ENCODE measurements at places on chromosomes 5 and 9.

DNA sequence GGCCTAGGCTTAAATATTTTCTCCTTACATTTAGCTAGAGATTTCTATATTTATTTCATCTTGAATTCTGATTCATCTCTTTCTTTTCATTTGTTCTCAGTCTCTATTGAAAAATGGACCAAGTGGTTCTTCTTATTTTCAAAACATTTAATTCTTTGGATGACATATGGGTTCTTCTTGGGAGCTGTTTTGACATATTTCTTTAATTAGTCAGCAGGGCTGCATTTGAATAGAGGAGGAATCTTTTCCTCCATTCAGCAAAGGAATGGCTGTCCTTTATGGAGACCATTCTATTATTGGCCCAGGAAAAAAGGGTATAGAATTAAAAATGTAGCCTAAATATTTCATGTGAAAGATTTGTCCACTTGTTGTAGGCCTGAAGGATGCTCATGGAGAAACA, 109.9 kb downstream of the RPS23 start:
- DNase-seq = no peak

DNA sequence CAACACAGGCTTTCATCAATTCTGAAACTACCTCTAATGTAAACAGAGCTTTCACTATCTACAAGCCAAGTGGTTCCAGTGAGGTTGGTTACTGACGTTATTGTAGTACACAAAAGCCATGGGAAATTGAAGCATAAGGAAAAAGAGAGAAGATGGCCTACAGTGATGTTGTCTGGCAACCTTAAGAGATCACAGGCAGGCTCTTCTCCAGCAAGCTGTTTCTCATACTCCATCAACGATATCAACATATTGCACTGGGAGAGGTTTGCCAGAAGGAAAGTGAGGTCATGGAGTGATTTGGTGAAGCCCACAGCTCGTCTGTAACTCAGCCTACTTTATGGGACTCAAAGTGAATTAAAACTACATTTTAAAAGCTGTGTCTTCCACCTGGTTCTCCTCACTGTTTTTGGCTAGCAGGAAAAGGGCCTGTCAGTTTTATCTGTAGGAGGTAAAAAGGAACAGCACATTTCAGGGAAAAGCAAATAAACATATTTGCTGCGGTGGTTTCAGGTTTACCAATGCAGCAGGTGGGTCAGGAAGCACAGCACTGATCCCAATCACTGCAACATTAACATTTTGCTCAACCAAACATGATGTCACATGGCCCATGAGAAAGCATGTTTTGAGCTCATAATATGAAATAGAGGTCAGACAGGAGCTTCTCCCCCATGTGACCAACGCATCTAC, 72.9 kb downstream of the ARSB start:
- DNase-seq = no peak

DNA sequence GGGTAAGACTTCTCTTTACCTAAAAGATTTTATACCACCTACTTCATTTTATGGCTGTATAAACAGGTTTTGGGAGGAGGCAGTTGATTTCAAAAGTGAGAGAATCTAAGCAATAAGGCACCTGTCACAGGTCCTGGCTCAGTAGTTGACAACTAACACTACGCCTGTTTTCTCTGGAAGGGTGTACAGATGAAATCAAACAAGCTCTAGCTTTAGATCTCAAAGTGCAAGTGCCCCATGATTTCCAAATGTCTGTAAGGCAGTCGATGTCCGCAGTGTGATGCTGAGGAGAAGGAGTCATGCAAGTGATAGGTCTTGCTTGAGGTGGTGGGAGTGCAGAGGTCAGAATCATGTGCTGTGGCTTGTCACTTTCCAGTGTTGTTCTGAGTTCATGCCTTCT, 66.1 kb downstream of the GPR21 start:
- no peak for DNase-seq

GRCh38 chr9:90814355-90814754, 12.7 kb downstream of the SYK start:
- DNase-seq = no peak

- DNase-seq = no peak
Measured at GRCh38 chr5:148060309-148060708, 3.5 kb upstream of the SPINK5 start.

GRCh38 chr5:80414113-80414512, 6.2 kb downstream of the ZFYVE16 start:
- DNase-seq = no peak

DNA sequence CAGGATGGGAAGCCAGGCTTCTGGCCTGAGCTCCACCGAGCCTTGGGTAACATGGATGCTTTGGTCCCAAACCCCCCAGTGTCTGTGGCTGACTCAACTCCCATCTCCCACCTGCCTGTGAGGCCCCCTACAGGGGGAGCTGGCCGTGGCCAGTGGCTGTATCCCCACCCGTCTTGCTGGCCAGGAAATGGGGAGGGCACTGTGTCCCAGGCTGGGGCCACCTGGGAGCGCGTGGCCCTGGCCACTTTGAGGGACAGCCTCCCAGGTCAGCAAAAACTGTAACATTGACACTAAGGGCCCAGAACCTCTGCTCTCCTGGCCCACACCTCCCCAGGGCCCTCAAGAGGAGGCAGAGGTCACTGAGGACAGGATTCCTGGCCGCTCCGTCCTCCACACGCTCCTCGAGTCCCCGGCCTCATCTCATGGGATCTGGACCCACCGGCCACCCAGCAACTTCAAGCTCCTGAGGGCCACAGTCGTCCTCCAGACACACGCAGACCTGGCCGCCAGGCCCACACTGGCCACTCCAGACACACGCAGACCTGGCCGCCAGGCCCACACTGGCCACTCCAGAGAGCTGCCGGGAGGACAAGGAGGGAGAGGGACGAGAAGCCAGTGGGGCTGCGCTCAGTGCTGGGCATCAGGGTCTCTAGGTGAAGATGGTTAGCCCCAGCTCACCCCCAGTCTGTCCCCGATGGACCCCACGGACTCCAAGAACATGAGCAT, 44.2 kb downstream of the DBH start:
- DNase-seq = peak; percentile 42

GRCh38 chr5:170293273-170293672, 4.3 kb downstream of the LCP2 start:
- peak; percentile 58 for DNase-seq

GRCh38 chr9:9924376-9924775, 688.4 kb downstream of the PTPRD start:
- DNase-seq = no peak

- DNase-seq = no peak
Measured at GRCh38 chr5:134784241-134784920, 25.8 kb downstream of the DDX46 start.

DNA sequence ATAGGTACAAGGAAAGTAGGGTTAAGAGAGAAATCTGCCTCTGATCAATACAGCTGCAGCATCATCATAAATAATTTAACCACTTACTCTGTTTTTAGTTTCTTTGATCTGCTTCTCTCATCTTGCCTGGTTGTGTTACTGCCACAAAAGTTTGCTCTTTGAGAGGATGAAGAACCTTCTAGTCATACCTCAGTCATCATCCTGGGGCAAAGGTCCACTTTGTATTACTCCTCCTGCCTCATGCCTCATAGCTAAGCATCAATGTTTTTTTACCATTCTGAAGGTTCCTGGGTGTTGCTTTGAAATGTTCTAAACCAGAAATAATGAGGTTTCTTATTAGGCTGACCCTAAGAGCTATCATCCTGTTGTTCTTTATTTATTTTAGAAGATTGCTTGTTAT, 17.1 kb upstream of the TRIM36 start:
- no peak for DNase-seq

DNA sequence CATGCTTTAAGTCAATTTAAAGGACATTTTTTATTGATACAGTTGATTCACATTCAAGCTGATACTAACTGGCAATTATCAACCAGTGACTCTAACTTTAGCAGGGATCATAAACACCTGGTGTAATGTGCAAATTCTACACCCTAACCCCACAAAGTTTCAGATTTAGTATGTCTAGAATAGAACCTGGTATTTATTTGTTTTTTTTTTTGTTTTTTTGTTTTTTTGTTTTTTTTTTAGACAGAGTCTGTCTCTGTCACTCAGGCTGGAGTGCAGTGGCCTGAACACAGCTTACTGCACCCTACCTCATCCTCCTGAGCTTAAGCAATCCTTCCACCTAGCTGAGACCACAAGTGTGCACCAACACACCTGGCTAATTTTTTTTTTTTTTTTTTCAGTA, 311.2 kb upstream of the SEMA6A start:
- no peak for DNase-seq

- no peak for DNase-seq
Measured at GRCh38 chr5:43370352-43370751, 41.8 kb downstream of the CCL28 start.

- DNase-seq = no peak
Measured at GRCh38 chr5:151381899-151382298, 34.5 kb upstream of the SLC36A2 start.

- DNase-seq = no peak
Measured at GRCh38 chr9:5626727-5627634, 1.9 kb upstream of the RIC1 start.

DNA sequence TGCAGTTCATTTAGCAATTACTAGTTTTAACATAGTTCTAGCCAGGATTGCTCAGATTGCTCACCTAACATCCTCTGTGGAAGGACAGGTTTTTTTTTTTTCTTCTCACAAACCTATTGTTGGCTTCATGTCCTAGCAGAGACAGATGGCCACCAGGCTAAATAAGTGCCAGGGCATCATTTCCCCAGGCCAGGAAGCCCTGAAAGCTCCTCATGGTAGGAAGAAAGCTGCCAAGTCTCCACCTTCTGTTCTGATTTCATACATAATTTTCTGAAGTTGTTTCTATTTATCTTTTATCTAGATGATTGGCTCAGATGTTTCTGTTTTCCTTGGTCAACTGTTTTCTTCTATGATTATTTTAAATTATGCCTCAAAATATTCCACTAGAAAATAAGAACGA, 31.0 kb downstream of the EFCAB9 start:
- no peak for DNase-seq

GRCh38 chr9:68780720-68781119, 75.7 kb downstream of the PIP5K1B start:
- DNase-seq = no peak

GRCh38 chr5:146388386-146388785, 49.7 kb downstream of the POU4F3 start:
- no peak for DNase-seq

All from right lobe of liver (tissue), 6 donors.